ENCODE measurements at places on chromosomes 7 and 10. TPM values are rescaled to one million over a fixed set of nuclear protein-coding genes. Genes with fewer than 3 reads are reported as not detected.

Gene SLC13A1
- total RNA-seq: not detected

Gene PNLIPRP3
- not detected for total RNA-seq

Gene RPEL1
- not detected for total RNA-seq

Gene TMEM213
- not detected for total RNA-seq

Gene CFAP58
- total RNA-seq: 1.1 TPM

Gene COL28A1
- total RNA-seq: 0.29 TPM

Measured in activated T-cell treated with anti-CD3 and anti-CD28 coated beads, Interleukin-2, amount 50 U/mL, for 72 hours (primary cell).